ENCODE measurements at places on chromosomes 7 and 10.
A peak's percentile ranks its signal among the peaks of the same experiment; 100 is the strongest.

DNA sequence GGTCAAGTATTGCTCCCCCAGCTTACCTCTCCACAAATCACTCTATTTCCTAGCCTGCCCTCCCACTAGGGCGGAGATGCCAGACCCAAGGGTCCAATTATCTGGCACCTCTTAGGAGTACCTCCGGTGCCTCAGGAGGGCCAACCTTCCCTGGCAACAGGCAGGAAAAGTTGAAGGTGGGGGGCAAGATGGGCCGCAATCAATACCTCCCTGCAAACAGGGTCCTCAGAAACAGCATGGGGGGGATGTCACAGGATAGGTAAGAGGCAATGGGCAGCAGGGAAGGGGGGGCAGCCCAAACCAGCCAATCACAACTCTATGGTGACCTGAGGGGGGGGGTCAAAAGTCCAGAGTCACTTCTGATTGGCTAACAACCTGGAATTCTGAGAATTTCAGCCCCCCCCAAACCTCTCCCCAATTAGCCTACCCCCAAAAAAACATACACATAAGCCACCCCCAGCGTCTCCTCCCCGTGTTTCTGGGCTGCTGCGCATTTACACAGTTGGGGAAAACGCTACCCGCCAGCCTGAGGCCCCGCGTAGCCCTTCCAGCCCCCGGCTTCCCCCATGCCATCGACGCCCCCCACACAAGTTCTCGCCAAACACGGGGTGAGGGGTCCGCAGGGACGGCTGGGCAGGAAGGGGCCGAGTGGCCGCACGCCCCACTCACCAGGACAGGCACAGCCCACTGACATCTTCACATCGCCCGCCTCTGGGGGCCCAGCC is 589 bp downstream of the LDB1 start:
- peak; percentile 40 for DNase-seq

- DNase-seq: no peak
Observed at GRCh38 chr10:87519582-87519981, 14.9 kb downstream of the MINPP1 start.

- no peak for DNase-seq
Observed at GRCh38 chr7:48011951-48012350, 17.0 kb downstream of the SUN3 start.

- DNase-seq: peak; percentile 23
Observed at GRCh38 chr7:30028749-30029635, 780 bp downstream of the PLEKHA8 start.

- DNase-seq: no peak
Observed at GRCh38 chr7:74364061-74364460, 74.9 kb downstream of the CLIP2 start.

DNA sequence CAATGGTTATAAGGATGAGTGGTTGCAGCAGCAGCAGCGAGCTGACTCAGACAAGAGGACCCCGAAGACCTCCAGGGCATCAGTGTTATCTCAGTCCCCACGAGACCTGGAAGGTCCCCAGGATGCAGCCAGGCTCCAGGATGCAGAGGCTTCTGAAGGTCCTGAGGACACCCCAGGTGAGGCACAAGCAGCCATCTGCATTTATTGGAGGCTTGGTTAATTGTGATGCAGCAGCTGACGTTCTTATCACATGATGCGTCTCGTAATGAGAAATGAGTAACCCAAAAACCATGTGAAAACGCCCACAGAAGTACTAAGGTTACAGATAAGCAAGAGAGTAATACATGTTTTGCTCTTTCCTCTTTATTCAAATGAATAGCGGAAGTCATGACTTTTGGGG is 17.4 kb downstream of the C7orf57 start:
- DNase-seq: no peak

DNA sequence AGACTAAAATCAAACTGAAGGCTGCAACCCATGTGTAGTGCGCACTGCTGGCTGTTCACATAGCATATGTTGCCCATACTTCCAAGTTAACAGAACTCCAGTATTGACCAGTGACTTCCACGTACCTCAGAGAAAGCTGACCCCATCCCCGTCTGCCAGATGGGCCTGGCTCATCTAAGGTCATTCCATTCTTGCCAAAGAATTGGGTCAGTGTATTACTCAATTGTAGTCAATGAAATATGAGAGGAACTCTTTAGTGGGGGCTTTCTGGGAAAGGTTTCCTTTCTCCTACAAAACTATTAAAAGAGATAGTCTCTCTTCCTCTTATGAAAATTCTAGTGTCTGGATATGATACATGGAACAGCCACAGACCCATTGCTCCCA is 238.6 kb downstream of the COBL start:
- DNase-seq: no peak

- no peak for DNase-seq
Observed at GRCh38 chr7:81175275-81175940, 256.6 kb upstream of the SEMA3C start.

DNA sequence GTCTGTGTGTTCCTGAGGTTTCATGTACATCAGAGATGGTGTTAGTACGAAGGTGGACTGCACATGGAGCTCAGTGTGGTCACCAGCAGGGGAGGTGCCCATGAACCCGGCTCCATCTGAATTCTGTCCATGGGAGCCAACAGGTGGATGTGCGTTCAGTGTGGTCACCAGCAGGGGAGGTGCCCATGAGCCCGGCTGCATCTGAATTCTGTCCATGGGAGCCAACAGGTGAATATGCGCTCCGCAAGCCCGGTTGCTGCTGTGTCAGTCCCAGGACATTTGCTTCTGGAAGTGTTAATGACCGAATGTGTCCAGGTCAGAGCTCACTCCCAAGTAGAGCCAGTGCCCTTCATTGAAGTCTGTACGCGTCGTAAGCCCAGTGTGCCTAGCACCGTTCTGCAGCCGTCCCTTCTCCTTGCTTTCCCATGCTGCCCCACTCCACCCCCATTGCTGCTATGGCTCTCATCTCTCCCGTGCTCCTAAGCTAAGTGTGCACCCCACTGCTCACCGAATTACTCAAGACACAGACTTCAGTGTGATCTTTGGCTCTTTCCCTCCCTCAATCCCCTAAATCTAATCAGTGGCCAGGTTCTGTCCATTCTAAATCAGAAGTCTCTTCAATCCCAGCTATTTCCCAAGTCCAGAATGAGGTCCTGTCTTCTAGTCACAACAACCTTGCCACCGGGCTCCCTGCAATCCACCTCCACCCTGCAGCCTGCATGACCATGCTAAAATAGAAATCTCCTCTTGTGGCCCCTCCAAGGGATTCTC is 352.4 kb downstream of the TCERG1L start:
- no peak for DNase-seq

Measured in CD8-positive, alpha-beta memory T cell (primary cell).